ENCODE measurements at places on chromosomes 5 and 9.

DNA sequence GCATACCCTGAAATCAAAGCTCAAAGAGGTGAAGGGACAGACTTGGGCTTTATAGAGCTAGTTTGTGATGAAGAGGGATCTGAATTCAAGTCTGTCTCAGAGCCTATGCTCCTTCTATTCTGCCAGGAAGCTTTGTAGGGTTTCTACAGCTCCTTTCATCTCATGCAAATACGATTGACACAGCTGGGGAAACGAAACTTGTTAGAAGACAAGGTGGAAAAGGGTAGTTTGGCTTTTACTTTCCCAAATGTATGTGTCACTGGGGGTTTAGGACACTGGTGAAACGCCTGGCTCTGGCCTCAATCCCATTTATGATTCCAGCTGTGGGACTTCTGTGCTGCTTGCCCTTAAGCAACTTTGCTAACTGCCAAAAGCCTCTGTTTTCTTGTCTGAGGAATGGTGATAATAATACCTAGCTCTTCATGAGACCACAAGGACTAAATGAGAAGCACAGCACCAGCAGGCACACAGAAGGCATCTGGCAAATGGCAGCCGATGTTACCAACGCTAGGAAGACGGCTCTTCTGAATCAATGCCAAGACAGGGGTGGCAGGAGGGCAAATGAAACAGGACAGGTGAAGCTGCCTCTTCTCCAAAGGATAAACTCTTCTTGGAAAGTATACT lies 70.3 kb upstream of the EQTN start:
- no peak for DNase-seq

GRCh38 chr9:115262477-115262876 lies 144.5 kb upstream of the TNC start:
- DNase-seq, result peak; percentile 85

GRCh38 chr5:76831110-76831452 lies 12.3 kb downstream of the F2RL1 start:
- DNase-seq, result no peak

- no peak for DNase-seq
Observed at GRCh38 chr9:131272212-131272611, 4.1 kb downstream of the FAM78A start.

DNA sequence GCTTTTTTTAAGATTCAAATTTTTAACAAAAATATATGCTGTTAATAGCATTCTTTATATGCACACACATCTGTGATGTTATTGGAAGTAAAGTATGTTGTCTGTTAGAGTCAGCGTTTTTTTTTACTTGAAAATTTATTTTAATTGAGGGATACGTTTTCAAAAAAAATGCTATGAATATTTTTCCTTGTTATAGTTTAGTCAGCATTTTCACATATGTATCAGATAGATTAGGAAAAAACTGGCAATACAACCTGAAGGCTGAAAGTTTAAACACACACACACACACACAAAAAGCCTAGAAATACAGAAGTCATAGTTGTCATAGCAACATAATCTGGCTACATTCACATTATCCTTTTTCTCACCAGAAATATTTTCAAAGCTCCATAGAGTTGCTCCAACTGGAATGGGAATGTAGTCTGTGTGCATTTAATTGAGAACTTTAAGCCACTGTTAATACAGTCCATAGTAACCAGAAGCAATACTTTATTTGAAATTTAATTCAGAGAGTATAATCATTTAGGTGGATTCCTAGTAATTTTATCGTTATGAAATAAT lies 116.6 kb downstream of the CDH12 start:
- DNase-seq, result no peak

Measured in NCI-H82 (cell line).